ENCODE measurements at places on chromosomes 13 and 19. TPM values are rescaled to one million over a fixed set of nuclear protein-coding genes. Genes with fewer than 3 reads are reported as not detected.

The TMEM145 gene
- 1.6 TPM for total RNA-seq

The FGF22 gene
- not detected for total RNA-seq

The NOVA2 gene
- total RNA-seq = not detected

The ZNF177 gene
- 0.35 TPM for total RNA-seq

DNA sequence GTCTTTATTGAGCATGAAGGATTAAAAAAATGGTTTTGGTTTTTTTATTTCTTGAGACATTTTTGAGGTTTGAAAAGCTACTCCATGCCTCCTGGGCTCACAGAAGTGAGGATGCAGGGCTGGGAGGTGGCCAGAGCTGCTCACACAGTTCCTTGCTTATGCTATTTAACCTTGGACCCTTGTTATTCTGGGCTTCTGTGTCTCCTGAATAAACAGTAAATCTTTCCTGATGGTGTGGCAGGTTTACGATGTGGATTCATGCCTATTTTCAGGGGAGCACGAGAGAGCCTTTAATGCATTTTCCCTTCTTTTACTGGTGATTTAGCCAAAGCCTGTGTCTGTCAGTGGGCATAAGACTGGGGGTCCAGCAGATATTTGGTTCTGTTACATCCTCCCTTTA is 34.3 kb upstream of the PCDH8 start:
- no peaks in the 10 kb centered on the region for H3K36me3 ChIP-seq
- no peak overlapping the region for H3K27ac ChIP-seq
- H3K4me1 ChIP-seq = no peaks in the 10 kb centered on the region

- no peaks in the 10 kb centered on the region for H3K36me3 ChIP-seq
- H3K4me3 ChIP-seq = no peak overlapping the region
- ATAC-seq = no peak
- H3K27ac ChIP-seq = no peak overlapping the region
- no peaks in the 10 kb centered on the region for H3K4me1 ChIP-seq
These were observed 116.4 kb downstream of the RFC3 start for GRCh38 chr13:33934343-33934742.

GRCh38 chr19:17125062-17125727 is 49.6 kb downstream of the MYO9B start:
- H3K36me3 ChIP-seq = peaks cover 36% of the 10 kb centered on the region
- peak; percentile 71 for ATAC-seq
- peak overlapping the region; percentile 97 for H3K27ac ChIP-seq
- peaks cover 22% of the 10 kb centered on the region for H3K4me1 ChIP-seq
- H3K27me3 ChIP-seq = no peaks in the 10 kb centered on the region
